ENCODE measurements at places on chromosomes 1 and 21.

- DNase-seq, result no peak
Measured at GRCh38 chr21:43206231-43207042, 37.6 kb downstream of the CRYAA start.

DNA sequence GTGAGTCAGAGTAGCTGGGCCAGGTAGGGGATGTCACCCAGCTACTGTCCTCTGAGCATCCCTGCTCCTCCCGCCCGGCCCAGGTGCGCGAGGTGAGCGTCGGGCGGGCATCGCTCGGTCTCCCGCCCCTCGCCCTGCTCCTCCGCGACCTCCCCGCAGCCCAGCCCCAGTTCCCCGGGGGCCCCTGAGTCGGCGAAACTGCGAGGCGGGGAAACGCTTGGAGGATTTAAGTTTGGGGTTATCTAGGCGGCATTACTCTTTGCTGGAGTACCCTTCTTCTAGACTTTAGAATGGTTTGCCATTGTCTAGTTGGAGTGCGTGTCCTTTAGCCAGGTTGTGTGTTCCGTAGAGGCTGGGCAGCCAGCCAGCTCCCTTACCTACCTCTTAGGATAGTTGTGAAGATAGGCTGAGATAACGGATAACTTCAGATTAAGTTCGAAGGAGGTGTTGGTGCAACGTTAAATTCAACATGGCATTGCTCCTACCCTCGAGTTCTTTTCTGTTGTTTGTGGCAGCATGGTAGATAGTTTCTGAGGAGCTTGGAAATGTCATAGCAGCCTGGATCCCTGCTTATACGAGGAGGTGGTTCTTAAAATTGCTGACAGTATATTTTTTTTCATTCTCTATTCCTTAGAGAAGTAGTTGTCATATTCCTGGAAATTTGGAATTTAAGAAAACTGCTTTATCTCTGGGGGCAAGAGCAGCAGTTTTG, 697 bp downstream of the AGO3 start:
- DNase-seq, result no peak

DNA sequence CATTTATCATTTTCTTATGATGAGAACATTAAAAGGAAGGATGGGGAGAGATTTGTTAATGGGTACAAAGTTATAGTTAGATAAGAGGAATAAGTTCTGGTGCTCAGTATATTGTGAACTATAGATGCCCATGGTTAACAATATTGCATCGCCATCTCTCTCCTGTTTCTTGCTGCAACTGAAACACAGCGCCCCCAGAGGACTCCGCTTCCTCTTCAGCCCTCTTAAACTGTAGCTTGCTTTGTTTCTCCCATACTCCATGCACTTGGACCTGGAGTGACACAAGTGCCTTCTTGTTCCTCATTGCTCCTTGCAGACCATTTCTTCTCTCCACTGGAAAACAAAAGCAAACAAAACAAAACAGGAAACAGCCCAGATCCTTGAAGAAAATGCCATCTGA, 70.1 kb upstream of the NTPCR start:
- DNase-seq, result no peak

DNA sequence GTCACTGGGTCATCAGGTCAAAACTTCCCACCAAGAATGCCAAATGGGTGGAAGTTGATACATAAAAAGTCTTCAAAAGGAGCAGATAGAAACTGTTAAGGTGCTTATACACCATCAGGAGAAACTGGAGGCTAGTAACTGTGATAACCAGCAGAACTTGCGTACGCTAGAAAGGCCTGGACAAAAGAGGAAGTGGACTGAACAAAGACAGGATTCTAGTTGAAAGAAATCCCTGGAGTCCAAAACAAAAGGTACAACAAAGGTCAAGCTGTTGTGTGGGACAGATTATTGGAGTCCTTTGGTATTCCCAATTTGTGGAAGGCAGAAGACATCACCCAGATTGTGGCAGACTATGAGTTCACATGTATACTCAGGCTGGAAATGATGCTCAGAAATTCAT, 215.8 kb upstream of the PBX1 start:
- DNase-seq, result no peak
